NCI-H748 treated with DMSO at 0.1 percent for 48 hours (cell line): ENCODE measurements at places on chromosomes 13 and 19.

DNA sequence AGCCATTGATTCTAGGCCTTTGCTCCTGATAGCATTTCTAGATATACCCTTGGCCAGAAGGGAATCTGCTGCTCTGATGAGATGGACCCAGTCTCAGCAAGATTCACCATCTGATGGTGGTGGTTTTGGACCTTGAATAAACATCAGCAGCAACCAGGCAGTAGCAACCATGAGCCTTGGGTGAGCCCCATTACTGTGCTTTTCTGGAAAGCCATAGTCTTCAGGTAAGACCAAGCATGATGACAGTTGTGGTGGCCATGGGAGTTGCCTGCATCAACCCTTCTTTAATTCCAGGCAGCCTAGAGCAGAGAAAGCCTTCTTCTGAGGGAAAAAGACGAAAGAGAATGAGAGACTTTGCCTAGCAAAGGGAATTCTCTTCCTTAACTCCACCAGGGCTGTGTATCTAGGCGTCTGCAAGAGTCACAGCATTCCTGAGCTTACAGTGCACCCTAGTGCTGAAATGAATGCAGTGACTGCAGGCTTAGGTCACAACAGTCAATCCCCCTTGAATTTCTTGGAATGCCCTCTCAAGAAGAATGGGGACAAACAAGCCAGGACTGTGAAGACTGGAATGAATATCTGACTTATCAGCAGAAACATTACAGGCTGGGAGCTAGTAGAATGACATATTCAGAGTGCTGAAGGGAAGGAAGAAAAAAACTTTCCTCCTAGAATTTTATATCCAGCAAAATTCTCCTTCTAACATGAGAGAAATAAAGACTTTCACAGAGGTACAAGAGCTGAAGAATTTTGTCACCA, 942.4 kb upstream of the PCDH20 start:
- peak; percentile 39 for DNase-seq

GRCh38 chr19:47331931-47332547, at the start of gene C5AR2:
TSS of gene C5AR2 (plus strand) at chr19:47332175. CDS start at chr19:47340800, 8,625 bp downstream.
- DNase-seq: no peak

DNA sequence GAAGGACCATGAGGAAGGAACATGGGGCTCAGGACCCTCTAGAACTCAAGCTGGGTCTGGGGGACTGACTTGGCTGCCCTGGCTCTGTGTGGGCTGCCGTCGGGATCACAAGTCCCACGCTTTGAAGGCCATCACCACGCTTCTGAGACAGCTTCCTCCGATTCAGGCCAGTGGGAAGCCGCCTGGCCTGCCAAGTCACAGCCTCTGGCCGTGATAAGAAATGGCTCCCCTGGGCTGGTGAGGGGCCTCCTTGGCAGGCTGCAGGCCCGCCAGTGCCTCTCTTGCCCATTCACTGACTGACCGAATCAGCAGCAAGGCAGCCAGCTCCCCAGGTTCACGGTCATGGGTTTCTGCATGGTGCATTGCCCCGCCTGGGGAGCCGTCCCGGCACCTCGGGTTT, 48.8 kb downstream of the COMP start:
- DNase-seq: no peak

GRCh38 chr13:98143157-98143553, 261 bp downstream of the FARP1 start:
- no peak for DNase-seq

GRCh38 chr13:38743466-38743865, 56.6 kb downstream of the FREM2 start:
- peak; percentile 90 for DNase-seq

DNA sequence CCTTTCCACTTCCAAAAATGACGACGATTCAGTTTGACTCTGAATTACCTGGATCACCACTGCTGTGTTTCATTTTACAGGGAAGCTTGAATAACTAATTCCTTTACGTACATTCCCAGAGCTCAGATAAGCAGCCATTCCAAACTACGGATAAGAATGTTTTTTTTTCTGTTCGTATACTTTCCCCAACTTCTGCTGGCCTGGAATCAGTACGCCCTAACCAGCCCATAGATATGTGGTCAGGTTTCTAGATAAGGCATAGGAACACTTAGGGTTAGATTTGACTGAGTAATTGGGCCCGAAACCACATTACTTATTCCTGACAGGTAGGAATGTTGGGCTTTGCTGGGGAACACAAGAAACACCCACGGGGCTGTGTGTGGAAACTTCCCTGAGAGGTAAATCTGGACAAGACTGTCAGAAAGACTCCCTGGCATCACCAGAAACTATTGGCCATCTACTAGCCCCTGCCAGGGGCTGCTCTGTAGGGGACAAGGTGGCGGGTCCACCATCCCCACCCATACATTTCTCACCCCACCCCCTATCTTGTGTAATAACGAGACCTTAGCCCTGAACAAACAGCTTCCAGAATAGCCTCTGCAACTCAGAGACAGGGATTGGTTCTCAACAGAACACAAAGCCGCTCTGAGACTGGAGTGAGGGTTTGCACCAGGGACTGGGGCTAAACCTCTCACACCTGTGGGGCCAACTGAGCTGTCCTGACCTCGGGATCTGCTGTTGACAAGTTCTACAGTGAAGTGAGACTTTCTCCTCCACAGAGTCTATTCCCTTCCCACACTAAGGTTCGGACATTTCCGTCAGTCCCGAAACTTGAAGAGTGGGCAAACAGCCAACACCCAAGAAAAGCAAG, 15.6 kb downstream of the RHPN2 start:
- DNase-seq: no peak

DNA sequence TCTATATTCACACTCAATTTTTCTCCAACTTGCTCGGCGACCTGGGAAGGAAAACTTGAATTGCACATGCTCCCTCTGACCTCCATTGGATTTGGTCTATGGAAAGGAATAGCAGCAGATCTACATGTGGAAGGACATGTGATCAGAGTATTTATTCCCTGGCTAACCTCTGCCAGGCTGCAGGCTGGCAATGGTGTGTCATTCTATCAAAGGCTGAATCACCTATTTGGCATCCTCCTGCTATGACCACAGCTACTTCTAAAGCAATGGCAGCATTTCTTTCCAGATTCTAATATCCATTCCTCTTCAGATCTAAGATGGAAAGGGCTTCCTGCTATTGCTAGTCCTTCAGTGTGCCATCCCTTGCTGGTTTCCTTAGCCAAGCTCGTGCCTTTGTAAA, 144.3 kb upstream of the FREM2 start:
- no peak for DNase-seq

DNA sequence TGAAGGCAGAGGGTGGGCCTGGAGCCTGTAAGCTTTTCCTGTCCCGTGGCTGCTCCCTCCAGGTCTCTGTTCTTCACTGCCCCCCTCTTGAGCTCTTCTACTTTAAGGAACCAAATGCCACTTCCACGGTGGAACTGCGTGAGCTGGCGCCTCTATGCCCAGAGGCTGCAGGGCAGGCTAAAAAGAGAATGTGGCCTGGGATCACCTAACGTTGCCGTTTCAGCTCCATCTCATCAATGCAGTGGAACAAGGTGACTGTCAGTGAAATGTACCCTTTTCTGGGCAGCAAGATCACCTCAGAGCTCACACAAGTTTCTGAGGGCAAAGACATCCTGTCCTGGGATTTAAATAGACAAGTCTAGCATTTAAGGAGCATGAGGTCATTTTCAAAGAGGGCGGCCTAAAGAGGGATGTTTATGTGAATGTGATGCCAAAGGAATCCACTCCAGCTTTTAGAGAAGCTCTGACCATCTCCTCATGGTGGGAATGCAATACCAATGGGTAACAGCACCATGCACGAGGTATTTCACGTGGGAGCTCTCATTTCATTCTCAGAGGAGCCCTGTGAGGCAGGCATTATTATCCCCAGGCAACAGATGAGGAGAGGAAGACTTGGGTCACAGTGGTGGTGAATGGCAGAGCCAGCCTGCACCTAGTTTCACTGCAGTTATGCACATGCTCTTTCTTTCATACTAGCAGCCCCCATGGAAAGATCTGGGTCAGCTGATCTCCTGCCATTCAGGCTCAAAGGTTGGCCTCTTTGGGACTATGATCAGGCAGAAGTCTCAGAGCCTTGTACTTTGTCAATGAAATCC, 39.3 kb downstream of the RGCC start:
- DNase-seq: no peak

DNA sequence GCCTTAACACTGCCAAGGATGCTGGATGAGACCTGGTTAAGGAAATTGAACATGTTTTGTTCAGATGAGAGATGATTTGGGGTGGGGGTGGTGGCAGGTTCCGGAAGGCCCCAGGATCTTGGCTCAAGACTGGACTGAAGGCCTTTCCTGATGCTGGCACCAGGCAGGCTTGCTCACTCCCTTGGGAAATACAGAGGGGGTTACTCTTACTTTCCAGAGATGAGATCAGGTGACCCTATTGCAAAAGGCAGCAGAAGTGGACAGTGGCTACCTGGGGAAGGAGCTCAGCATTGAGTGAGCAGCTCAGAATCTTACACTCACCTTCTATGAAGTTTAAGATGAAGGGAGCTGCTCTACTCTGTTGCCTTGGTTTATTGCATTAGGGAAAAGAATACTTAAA, 10.8 kb downstream of the GATAD2A start:
- no peak for DNase-seq

DNA sequence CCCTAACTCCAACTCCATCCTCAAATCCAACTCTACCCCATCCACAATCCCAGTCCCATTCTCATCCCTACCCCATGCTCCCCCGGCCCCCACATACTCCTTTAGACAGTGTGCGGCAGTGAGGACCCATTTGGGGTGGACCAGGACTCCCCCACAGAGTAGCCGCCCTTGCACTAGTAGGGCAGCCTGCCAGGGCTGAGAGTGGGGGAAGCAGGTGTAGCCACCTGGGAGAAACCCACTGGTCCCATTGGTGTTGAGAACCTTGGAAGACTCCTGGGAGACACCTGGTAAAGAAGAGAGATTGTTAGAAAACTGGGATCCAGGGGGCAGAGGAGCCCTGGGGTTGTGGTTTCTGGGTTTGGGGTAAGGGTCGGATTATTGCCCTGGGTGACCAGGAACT, 4.6 kb downstream of the KLK13 start:
- no peak for DNase-seq

GRCh38 chr13:28640861-28641599, 17.9 kb upstream of the POMP start:
- no peak for DNase-seq

DNA sequence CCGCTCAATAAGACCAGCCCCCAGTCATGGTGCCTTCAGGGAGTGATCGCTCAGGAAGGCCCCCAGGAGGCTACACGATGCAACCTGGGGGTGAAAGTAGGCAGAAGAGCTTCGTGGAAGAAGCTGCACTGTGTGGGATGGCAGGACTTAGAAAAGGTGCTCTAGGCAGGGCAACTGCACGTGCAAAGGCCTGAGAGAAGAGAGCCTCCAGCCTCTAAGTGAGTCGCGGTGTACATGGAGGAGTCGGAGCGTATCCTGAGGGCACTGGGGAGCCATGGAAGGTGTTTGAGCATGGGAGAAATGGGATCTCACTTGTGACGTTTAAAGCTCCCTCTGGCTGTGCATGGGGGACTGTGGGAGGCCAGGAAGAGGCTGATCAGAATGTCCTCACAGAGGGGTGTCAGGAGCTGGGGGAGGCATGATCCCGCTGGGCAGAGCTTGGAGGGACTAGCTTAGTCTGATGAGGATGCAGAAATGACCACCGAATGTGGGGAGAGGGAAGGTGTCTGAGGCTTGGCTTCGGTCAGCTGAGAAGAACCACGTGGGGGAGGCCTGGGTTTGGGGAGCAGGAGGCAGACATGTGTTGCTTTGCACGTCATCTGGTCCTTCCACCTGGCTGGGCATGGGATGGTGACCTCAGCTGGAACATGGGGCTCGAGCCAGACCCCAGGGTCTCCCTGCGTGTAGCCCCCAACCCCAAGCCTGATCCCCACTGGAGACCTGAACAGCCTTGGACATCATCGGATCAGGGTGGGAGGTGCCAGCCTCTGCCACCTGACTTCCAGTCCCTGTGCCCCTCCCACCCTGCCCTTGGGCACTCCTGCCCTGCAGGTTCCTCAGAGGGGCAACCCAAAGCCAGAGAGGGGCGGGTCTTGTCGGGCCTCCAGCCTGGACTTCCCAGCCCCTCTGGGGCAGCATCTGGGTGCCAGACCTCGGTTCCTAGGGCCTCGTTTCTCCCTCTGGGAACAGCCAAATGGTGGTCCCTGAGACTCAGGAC, 1.1 kb downstream of the APC2 start:
- no peak for DNase-seq

DNA sequence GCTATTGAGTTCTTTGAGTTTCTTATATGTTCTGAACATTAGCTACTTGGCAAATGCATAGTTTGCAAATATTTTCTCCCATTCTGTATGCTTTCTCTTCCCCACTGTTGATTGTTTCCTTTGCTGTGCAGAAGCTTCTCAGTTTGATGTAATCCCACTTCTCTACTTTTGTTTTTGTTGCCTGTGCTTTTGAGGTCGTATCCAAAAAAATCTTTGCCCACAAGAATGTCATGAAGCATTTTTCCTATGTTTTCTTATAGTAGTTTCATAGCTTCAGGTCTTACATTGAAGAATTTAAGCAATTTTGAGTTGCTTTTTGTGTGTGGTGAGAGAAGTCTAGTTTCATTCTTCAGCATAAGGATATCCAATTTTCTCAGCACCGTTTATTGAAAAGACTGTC, 536.7 kb upstream of the ARGLU1 start:
- no peak for DNase-seq

GRCh38 chr19:16627193-16627927, 644 bp downstream of the MED26 start:
- no peak for DNase-seq

DNA sequence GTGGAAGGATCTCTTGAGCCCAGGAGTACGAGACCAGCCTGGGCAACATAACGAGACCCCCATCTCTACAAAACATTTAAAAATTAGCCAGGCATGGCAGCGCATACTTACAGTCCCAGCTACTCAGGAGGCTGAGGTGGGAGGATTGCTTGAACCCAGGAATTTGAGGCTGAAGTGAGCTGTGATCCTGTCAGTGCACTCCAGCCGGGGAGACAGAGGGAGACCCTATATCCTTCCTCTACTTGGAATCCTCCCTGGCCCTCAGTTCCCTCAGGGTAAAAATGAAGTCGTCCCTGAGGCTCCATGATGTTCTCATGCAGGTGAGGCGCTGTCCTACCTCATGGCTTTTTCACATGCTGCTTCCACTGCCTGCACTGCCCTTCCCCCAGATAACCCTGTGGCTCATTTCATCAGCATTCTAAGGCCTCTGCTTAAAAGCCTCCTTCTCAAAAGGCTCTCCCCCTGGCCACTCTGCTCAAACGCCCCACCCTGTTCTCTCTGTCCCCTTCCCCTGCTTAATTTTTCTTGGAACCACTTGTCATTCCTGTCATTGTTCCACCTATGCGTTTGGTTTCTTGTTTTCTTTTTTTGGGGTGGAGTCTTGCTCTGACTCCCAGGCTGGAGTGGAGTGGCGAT, 19.2 kb downstream of the DNM2 start:
- DNase-seq: no peak

- no peak for DNase-seq
Measured at GRCh38 chr13:44398606-44399005, 25.0 kb downstream of the SERP2 start.

- DNase-seq: no peak
Measured at GRCh38 chr13:30375265-30375835, 46.9 kb upstream of the UBE2L5 start.
